ENCODE measurements at places on chromosomes 2 and 18.
A peak's percentile ranks its signal among the peaks of the same experiment; 100 is the strongest.

GRCh38 chr2:120934574-120935338 lies 199.1 kb downstream of the GLI2 start:
- no peak for DNase-seq

DNA sequence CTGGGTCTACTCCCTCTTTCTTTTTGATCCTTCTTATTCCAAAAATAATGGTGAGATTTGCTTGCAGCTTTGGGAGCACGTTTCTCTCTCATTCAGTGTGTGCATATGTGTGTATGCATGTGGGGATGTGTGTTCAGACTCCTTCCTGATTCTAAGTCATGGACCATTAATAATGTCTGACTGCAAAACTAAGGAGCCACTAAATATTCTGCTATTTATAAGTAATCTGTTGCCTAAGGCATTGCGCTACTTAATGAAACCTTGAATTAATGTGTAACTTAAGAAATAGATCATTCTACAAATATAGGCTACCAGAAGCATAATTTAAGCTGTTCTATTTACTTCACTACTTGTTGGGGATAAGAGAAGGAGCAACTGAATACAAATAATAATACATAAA lies 182.1 kb downstream of the TFCP2L1 start:
- no peak for DNase-seq

GRCh38 chr2:121791801-121792221 lies 36.4 kb downstream of the TSN start:
- no peak for DNase-seq

DNA sequence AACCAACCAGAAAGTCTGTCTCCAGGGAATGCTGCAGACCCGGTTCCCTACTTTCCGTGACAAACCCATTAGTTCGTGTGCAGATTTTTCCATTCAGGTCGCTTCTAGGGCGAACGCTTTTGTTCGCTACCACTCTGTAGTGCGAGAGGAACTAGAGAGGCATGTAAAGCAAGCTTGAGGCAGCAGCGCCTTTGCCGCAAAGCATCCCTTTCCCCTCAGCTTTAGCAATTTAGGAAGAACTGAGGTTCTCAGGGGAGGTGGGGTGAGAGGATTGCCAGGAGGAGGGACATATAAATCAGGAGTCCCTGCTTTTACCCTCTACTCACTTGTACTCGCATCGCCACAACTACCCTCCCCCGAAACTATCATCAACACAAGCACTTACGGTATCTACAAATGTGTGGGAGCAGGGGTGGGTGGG lies 748 bp upstream of the ZNF804A start:
- peak; percentile 32 for DNase-seq

DNA sequence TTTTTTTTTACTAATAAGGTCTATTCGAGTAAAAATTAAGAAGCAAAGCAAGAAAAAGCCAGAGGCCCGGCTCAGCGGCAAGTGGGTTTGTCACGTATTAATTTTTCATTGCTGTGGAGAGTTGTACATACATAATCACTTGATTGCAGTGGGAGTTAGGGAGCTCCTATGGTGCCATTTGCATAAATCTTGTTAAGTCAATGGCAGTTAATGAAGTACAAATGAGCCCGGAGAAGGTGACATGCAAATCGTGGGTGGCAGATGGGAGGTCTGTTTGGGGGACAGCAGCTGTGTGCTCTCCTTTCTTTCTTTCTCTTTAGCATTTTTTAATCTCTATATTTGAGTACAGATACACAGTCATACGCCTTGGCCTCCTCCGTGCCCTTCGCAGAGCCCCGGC lies 317.0 kb downstream of the AGAP1 start:
- DNase-seq, result no peak

DNA sequence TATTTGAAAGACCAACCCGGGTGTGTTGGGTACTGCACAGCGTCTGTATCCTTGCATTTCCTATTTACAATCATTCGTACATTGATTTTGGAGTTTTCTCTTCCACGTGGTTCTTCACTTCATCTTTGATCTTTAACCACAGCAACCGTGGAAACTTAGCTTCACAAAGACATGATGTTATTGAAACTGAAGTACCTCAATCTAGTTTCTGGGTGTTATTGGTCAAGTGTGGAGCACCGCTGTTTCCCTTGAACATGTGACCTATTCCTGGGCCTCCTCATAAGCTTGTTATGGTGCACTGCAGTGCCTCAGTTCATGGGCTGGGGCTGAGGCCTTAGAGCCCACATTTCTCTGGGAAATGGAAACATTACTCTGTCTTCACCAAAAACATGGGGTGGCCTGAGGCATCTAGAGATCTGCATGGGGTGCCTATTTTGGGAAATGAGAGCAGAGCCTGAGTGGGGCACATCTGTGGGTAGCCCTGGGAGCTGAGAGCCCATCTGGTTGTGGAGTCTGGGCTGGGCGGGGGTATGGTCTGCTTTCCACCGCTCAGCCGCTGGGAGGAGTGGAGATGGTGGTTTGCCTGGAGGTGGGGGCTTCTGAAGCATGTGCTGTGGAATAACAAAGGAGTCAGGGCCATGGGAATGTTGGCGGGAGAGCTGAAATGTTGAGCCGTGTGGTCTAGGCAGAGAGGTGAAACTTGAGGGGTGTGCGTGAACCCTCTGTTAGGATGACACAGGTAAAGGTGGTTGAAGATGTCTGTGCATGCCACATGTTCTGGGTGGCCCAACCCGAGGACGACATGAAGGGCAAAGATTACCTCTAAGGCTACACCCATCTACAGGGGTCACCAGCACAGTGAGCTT lies 37.4 kb downstream of the ZNF236 start:
- DNase-seq, result no peak

DNA sequence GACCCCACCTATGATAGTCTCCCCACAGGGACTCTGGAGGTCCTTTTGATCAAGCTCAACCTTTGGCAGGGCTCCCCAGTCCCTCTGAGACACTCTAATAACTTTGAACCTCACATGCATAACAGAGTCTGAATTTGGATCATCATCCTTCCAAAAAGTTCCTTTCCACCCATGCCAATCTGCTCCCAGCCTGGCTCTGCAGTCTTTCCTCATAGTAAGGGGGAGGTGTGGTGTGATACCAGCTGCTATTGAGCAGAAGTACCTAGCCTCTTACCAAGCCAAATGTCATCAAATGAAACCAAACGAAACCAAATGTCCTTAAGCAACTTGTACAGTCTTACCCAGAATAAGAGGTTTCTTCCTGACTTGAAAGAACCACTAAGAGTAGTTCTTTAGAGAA lies 36.5 kb downstream of the DTNA start:
- DNase-seq, result no peak

All from caudate nucleus (tissue), 63 donors.